Stimulated activated CD4-positive, alpha-beta T cell treated with anti-CD3 and anti-CD28 coated beads, Interleukin-12 subunit alpha, Interleukin-12 subunit beta, amount 100 ng/mL, for 4 hours (primary cell): ENCODE measurements at places on chromosomes 7 and 10.
A peak's percentile ranks its signal among the peaks of the same experiment; 100 is the strongest.

DNA sequence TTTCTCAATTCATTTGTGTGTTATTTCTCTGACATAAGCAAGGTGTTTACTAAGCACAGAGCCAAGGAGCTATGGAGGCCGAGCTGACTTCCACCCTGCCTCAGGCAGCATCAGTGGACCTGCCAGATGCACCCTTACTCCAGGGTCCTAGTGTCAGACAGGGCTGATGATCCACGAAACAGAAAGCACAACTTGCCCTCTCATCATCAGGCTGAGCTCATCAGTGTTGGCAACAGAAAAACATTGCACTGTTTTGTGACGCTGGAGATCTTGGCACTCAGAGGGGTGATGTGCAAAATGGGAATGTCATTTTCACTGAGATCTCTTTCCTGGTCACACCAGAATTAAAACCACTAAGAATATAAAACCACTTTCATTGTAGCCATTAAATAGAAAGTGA lies 201.8 kb downstream of the GLI3 start:
- DNase-seq = no peak

- no peak for DNase-seq
These were observed 218.7 kb upstream of the AOAH start for GRCh38 chr7:36942955-36943354.

- no peak for DNase-seq
These were observed 22.5 kb downstream of the SORCS3 start for GRCh38 chr10:104663563-104663962.

DNA sequence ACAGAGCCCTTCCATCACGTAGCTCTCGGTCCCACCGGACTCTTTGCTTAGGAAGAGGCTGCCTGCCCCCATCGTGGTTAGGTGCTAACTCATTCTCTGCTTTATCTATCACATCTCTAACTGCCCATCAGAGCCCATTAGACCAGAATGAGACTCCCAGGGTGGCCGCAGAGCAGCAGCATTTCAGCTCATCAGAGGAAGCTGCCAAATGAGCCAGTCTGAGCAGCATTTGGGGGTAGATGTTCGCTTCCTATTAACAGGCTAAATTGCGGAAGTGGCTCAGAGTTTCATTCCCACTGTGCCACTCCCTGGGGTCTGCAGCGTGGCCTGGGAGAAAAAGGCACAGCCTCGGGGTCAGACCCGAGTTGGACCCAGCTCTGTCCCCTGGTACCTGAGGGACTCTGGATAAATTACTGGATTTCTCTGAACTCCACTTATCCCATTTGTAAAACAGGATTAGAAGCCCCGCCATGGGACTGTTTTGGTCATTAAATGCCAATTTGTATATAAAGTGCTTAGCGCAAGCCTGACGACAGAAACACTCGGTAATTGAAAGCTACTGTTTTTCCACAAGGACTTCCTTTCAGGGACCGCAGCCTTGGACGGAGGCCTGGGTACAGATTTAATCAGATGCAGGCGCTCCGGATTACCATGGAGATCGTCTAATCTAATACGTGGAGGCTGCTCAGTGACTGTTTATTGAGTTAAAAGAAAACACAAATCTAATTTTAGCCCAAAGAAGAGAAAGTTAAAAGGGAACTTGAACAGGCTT lies 73.8 kb upstream of the PRLHR start:
- DNase-seq = no peak

GRCh38 chr7:149787428-149788299 lies 14.3 kb upstream of the ZNF467 start:
- no peak for DNase-seq

DNA sequence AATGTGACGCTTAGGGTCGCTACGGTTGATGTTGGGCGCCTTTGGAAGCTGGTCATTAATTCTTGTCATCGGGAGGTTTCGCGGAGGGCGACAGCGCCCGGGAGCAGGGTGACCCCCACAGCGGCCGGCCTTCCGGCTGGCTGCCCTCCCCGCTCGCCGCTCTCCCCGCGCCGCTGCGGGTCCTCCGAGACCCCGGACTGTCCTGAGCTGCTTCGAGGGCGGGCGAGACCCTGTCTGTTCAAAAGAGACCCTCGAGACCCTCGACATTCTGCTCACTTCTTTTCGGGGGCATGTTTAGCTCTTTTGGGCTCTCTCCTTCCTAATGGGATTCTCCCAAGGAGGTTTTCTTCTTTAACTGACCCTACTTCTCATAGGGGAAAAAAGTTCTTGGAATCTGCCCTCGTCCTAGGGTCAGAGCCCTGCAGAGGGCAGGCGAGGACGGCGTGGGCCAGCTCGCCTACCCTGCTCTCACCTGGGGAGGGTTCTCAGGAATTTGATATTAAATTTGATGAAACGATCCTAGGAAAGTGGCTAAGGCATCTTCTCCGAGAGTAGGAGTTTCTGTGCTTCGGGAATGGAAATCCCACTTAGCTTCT lies 257.0 kb downstream of the OTUD1 start:
- no peak for DNase-seq

GRCh38 chr7:135335628-135336139 lies 102.0 kb downstream of the STRA8 start:
- peak; percentile 9 for DNase-seq

DNA sequence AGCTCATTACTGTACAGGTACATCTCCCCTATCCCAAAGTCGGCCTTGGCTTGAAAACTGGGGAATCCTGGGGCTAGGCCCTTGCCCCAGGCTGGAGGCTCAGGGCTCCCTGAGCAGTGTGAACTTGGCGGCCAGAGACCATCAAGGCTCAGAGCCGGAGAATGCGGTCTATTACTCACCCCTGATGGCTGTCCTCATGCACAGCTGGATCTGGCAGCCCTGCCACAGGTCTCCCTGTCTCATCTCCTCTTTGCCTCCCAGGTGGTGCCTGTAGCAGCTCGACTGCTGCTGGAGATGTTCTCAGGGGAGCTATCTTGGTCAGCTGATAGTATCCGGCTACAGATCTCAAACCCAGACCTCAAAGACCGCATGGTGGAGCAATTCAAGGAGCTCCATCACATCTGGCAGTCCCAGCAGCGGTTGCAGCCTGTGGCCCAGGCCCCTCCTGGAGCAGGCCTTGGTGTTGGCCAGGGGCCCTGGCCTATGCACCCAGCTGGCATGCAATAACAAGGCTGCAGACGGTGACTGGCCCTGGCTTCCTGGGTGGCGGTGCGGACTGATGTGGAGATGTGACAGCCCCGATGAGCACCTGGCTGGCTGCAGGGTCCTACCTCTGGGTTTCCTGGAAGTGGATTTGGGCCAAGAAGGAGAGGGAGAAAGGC lies 10.7 kb downstream of the IRF5 start:
- DNase-seq = no peak

DNA sequence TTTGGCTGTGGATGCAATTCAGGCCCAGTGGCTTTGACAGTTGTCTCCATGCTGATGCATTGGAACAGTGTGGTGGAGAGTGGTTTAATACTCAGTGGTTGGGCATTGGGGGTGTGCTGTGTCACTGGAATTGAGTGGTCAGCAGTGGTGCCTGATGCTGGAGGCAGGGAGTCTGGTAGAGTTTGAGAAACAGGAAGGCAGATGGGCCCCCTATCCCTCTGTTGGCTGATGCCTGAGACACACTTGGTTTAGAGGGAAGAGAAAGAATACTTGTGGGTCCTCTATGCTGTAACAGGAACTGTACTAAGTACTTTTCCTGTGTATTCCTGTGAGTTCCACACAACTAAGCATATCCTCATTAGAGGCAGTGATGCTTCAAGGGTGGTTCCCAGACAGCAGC lies 55.4 kb downstream of the EEPD1 start:
- no peak for DNase-seq

DNA sequence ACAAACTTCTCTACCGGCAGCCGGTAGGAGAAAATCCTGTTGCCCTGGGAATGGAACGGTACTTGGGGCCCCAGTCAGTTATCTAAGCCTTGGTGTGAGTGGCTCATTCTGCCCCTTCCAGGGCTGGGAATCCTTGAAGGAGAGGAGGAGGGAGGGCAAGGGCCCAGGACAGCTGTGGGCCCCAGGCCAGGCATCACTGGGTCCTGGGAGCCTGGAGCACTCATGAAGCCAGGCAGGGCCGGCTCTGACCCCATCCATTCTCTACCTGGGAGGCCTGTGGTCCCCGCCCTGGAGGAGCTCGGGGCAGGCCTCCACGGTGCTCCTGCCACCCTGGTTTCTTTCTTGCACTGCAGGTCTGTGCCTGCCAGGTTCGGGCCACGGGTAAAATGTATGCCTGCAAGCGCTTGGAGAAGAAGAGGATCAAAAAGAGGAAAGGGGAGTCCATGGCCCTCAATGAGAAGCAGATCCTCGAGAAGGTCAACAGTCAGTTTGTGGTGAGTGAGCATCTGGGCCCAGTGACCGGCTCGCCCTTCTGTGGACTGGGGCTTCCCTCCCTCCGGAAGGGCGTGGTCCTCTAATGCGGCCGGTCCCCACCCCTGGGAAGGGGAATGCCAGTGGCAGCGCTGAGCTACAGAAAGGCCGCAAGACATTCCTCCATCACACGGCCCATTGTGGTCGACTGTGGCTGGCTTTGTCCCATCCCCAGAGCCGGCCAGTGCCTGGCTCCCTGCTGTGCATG lies 111.3 kb downstream of the RGS10 start:
- no peak for DNase-seq

DNA sequence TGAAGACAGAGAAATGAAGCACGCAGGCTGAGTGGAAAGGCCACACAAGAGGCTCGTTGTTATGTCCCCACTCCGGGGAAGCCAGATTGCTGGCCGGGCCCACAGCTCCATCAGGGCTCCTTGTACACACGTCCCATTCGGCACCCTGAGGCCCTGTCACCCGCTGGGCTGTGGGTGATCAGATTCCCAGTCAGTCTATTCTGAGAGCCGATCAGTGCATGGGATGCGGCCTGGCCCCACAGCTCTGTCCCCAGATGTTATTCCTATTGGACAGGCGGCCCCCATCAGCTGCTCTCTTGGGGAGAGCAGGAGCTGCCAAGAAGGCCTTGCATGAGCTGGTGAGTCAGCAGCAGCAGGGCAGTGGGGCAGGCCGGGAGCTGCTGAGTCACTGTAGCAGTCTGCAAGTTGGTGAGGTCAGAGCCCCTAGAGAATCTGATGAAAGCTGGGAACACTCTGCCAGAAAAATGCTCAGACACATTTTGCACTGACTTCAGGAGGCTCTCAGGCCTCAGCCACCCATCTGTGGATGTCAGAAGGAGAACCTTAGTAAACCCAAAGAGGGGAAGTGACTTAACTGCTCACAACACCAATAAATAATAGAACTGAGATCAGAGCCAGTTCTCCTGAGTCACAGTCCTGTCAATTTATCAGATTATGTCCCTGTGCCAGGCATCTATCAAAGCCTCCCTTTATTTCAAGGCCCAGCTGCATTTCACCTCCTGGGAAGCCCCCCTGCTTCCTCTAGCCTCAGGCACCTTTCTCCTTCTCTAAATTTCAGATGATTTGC lies 9.4 kb upstream of the PSAP start:
- peak; percentile 24 for DNase-seq

DNA sequence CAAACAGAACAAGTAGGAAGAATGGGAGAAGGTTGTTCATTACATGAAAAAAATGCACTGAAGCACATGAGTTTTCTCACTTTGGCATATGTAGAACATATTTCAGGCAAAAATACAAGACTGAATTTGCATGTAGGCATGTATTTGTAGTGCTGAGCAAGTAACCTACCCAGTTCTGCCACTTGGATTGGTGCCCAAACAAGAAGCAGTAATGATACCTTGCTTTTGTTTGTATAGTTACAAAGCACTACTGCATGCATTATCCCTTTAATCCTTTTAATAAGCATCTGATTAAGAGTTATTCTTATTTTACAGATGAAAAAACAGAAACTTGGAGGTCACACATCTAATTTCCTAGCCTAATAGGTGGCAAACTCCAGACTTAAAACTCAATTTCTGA lies 23.1 kb upstream of the CTTNBP2 start:
- no peak for DNase-seq

- no peak for DNase-seq
These were observed 17.2 kb upstream of the MNX1 start for GRCh38 chr7:157027568-157028198.

DNA sequence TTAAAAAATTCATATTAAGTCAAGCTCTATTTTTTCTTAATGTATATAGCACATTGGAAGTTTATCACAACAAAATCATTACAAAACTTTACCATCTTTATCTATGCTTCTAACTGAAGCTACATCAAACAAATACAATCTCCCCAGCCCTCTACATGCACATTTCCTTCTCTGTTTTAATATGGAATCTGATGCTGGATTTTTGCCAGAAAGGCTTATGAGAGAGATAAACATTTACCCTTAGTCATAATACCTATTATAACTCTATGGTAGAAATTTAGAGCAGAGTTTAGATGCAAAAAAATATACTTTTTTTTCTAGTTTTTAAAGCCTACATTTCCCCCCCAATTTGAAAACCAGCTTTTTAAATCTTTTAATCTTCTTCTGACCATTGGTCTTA lies 1198.6 kb downstream of the GATA3 start:
- DNase-seq = no peak

GRCh38 chr10:64867501-64867962 lies 1346.3 kb downstream of the REEP3 start:
- DNase-seq = no peak

DNA sequence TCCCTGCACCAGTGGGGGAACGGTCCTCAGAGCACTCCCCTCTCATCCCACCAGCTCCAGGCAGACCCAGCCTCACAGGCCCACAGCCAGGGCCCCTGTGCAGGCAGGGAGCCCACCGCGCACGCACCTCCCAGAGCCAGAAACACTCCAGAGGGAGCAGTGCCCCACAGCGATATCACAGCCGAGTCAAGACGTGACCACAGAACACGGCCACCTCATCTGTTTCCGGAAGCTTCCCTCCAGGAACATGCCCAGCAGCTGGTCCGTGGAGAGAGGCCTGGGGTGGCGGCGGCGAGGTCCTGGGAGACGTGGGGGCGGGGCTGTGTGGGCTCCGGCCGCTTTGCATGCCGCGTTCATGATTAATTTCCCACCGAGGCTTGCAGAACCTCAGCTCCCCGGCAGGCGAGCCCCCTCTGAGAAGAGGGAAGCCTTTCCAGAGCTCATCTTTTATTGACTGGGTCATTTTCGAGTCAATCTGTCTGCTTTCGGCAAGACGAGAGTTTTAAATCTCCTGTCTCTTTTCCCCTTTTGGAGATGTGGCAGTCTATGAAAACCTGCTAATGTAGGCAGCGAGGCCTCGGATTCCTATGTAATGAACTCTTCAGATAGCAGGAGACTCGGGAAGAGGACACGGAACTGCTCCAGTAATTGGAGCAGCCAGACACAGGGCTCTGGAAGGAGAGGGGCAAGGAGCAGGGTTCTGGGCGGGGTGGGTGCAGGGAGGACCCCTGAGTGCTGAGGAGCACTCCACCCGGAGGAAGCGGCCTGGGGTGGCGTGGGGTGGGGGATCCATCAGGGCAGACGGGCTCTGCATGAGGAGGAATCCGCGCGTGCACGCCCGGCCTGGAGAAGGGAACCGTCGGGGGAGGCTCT lies 242.8 kb downstream of the ELFN1 start:
- DNase-seq = no peak

- peak; percentile 51 for DNase-seq
These were observed 65.3 kb upstream of the SLF2 start for GRCh38 chr10:100847440-100847839.
